ENCODE measurements at places on chromosomes 13 and 19.

- no peak for DNase-seq
Observed at GRCh38 chr13:28794396-28794795, 25.7 kb upstream of the MTUS2 start.

- peak; percentile 71 for DNase-seq
Observed at GRCh38 chr19:408902-409515, at the start of gene C2CD4C. C2CD4C (minus strand) TSS chr19:409147; CDS start chr19:408361, 786 bp downstream.

DNA sequence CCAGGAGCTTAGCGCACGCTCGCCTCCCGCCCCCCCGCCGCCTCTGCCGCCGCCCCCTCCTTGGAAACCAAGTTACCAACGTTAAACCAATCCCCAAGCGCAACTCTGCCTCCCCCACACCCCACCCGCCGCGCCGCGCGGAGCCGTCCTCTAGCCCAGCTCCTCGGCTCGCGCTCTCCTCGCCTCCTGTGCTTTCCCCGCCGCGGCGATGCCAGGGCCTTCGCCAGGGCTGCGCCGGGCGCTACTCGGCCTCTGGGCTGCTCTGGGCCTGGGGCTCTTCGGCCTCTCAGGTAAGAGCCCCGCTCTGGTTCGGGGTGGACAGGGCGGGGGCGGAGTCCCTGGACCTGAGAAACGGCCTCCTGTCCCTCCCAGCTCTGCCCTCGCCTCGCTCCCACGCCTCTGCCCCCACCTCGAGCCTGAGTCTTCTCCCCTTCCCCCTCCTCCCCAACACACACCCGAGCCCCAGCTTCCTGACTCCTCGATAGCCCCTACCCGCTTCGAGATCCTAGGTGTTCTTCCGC is at the start of gene ICAM5:
TSS of gene ICAM5 (plus strand) at position 117 of the 521 bp plus-strand sequence. CDS start at position 209, 92 bp downstream.
- no peak for DNase-seq

DNA sequence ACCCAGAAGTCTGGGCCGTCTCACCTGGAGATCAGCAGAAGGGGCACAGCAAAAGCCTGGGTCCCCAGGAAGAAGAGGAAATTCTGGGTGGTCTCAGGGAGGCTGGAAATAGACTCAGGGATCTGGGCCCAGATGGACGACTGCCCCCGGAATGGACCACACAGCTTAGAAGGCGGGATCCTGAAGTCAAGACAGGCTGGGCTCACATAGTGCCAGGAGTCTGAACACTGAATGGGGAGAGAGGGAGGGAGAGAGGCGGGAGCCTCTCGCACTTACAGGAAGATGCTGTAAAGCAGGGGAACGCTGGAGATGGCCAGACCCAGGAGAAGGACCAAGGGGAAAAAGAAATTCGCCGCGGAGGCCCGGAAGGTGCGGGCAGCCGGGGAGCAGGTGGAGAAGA is 1.3 kb upstream of the LENG1 start:
- DNase-seq = no peak

DNA sequence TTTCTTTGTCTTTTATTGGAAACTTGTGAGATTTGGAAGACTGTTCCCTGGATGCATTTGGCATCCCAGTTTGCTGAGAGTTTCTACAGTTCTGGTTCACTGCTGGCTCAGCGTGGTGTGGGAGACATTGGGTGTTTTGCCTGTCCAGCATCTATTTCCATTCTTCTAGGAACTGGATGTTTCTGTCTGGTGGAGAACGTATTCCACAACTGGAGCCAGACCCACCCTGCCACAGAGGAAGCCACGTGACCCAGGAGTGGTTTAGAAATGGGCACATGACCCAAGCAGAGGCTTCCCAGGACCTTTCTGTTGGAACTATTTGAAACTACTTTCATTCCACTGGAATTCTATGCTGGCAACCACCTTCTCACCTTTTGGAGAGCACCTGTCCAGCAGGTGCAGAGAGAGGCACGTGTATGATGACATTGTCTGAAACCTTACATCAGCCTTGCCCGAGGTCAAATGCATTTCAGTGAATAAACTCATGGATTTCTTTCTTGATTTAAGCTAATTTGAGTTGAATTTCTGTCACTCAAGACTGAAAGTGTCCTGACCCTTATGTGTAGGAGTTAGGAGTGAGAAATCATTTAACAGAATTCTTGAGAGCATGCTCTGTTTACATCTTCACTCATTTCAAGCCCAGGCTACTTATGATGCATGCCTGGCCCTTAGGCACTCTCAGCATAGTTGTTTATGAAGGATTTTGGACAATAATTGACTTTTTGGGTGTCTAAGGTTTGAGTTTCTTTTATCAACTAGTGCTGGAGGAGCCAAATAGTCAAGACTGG is 121.8 kb downstream of the AKAP11 start:
- no peak for DNase-seq

DNA sequence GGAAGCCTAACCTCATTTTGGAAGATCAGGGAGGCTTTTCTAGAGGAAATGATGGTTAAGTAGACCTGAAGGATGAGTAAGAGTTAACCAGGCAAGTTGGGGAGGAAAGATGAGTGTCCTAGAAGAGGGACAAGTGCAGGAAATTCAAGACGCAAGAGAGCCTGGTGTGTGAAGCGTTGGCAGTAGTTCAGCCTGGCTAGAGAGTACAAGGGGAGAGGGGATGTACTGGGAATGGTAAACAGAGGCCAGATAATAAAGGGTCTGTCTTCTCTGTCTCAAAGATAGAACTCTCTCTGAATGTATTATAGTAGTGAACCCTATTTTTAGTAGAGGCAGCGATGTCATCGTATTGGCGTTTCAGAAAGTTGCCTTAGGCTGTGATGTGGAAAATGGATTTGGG is 9.7 kb downstream of the DPY19L3 start:
- DNase-seq = no peak

DNA sequence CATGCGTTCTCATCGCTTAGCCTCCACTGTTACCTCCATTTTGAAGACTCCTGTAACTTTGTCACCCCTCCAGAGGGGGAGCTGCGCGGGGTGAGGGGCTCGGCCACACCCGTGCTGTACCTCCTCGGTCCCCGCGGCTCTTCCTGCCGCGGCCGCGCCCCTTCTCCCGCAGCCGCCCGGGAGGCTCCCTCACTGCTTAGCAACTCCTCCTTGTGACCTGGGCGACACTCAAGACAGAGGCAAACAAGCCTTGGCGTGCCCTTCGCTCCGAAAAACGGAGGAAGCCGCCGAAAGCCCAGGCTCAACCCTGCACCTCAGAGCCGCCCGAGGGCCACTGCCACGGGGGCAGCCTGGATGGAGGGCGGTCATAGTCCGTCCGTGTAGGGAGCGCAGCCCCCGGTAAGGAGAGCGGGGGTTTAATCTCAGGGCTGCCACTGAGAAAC is 494.3 kb downstream of the FOXO1 start:
- DNase-seq = no peak

- DNase-seq = no peak
Observed at GRCh38 chr19:23410155-23410554, 14.9 kb upstream of the ZNF91 start.

DNA sequence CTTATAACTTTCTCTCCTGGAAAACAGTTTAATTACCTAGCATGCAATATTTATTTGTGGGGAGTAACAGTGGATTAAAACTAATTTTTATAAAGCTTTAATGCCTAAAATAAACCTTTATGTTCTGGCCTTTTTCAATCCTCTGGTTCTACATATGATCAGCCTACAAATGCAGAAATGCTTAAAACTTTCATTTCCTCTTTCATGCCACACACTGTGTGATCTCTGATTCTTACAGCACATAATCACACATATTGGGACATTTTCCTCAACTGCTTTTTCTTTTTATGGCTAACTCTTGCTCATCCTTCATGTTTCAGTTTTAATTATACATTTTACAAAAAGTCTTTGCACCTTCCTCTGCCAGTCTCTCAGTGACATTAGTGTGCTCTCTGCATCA is 910.8 kb upstream of the SLITRK6 start:
- DNase-seq = no peak

GRCh38 chr19:2273356-2274184 is 8.4 kb downstream of the PEAK3 start:
- peak; percentile 95 for DNase-seq

- DNase-seq = peak; percentile 79
Observed at GRCh38 chr19:13195678-13196077, 45.5 kb downstream of the IER2 start.

DNA sequence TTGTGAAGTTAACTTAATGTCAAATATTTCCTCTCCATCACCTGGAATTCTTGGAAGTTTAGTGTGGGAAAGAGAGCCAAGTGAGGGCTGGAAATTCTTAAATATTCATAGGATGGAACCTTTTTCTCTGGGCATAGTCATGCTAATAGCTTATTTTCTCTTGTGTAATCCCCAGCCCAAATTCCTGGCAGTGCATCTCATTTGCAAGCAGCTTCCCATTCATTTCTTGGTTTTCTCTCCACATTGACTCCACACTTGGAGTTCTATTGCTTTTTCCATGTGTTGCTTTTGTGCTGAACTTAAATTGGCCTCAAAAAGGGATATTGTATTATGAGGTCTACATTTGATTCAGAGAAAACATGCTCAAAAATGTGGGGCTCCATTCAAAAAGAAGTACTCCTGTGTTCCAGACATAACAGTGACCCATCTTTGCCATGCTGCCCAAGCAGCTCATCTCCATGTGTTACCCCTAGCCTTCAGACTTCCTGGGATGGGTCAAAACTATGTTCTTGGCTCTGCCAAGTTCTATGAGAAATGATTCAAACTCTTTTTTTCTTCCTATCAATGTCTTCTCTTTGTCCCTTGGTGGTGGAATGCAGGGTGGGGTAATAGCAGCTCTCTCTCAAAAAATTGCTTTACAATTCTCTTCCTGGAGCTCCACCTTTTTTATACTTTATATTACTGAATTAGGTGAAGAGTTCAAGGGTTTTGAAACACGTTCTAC is 2471.5 kb downstream of the PCDH9 start:
- peak; percentile 3 for DNase-seq

GRCh38 chr13:33033051-33033812 is 17.0 kb downstream of the KL start:
- DNase-seq = no peak
